Fibroblast of upper back skin (primary cell): ENCODE measurements at places on chromosomes 5 and 9.
A peak's percentile ranks its signal among the peaks of the same experiment; 100 is the strongest.

GRCh38 chr9:14678776-14679175 is 14.5 kb downstream of the ZDHHC21 start:
- DNase-seq, result no peak

DNA sequence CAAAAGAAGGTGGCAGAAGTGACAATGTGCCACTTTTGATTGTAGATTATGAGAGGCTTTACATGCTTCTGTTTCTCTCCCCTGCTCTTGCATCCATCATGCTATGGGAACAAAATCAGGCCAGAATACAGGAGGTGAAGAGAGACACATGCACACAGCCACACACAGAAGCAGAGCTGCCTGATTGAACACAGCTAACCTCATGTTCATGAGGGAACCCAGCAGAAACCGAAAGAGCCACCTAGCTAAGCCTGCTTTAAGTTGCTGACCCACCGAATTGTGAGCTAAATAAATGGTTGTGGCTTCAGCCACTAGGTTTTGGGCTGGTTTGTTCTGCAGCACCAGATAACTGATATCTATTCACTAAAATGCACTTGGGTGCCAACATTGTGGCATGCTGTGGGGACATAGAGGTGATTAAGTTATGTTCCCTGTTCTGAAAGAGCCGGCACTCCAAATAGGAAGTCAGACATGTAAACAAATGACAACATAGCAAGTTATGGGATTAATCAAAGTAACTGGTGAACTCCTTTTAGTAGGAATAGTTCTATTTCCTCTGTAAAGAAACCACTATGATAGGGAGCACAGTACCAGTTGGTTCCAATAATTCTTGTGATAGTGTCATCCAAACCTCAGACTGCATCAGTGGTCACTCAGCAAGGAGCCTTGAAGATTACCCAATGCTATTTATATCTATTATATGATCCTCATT is 93.6 kb upstream of the TNC start:
- DNase-seq, result peak; percentile 93

DNA sequence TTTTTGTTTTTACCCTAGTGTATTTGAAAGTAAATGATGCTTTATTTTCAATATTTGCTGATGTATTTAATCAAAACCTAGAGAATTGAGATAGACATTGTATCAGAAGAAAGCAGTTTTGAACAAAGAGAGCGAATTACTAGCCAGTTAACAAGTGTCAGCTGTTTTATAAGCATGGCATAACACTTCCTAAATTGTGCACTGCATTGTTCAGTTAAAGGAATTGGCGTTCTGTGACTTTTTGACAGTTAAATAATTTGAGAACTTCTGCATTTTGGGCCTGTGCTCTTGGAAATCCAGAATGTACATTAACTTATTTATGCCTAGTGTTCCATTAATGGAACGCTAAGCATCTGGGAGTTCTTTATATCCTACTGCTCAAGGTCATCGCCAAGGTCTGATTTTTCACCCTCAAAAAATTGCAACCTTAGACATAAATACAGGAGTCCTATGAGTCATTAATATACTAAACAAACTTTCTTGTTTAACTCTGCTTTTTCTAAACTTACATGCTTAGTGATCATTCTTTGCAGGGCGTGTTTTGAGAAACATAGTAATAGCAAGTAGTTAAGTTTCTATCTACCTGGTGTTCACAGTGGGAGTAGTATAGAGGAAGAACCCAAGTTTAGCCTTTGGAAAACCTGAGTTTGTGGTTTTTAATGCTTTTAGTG is 31.1 kb downstream of the RASA1 start:
- DNase-seq, result no peak

GRCh38 chr5:16791036-16791705 is 144.9 kb downstream of the MYO10 start:
- DNase-seq, result peak; percentile 68
